ENCODE measurements at places on chromosomes 7 and 10. TPM values are rescaled to one million over a fixed set of nuclear protein-coding genes. Genes with fewer than 3 reads are reported as not detected.

The CARD11 gene
- total RNA-seq: 21.4 TPM

The FRMPD2 gene
- not detected for total RNA-seq

GRCh38 chr7:94975336-94975735 lies 67.9 kb downstream of the PPP1R9A start:
- no peak for DNase-seq

DNA sequence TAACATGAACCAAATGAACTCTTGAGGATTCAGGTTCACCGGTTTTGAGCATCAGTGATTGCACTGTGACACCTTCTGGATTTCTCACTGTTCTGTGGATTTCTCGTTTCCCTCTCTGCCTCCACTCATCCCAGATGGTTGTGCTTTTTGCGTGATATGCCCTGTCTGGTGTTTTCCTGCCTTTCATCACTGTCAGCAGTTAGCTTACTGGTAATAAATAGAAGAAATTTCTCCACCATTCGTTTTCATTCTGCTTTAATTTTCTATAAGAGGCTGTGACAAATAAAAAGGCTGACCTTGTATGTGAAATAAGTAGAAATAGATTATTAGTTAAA lies 16.2 kb downstream of the BPGM start:
- DNase-seq: no peak

DNA sequence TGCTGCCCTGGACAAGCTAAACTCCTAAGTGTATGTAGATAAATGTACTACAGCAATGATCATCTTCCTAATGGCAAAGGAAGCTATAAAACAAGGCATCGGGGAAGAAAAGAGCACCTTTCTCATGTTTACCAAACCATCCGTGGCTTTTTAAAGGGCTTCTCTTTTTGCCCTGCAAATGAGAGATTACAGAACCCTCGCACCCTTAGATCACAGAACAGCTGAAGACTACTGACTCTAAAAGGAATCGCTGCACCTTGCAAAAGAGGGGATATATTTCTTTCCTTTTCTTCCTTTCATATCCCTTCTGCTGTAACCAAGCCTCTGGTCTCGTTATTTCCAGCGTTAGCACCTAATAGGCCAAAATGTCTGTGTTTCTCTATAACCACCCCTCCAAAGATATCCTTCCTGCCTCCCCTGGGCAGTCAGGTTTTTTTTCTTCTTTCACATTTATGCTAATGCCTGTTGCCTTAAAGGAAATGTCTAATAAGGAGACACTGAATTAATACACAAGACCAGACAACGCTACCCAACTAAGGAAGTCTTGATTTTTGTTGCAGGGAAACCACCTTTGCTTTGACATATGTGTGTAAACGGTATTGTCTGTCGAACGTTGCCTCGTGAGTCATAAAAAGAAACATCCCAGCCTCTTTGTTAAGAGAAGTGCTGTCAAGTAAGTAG lies 10.5 kb downstream of the ST8SIA6 start:
- DNase-seq: no peak

GRCh38 chr7:50185951-50186682 lies 93.1 kb upstream of the ZPBP start:
- no peak for DNase-seq

The ELFN1 gene
- 16.0 TPM for total RNA-seq

DNA sequence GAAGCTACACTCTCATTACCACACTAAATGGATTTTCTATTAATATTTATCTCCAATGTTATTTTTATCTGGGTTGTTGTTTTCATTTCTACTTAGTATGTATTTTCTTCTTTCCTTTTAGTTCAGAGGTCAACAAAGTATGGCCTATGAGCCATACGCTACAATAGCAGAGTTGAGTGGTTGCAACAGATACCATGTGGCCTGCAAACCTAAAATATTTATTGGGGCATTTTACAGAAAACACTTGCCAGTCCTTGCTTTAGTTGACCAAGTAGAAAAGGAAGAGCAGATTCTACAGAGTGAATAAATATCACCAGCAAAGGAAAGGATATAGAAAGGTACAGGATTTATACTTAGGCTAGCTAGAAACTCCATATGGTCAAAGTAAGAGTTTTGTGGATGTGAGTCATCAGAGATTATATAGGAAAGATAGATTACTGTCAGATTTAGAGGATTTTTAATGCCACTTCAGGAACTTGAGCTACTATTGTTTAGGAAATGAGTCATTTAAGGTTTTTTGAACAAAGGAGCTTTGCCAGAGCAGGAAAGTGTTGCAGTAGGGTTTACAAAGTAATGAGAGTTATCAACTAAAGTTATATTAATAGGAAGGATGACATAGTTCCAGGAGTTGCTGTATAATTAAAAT lies 323.3 kb upstream of the KAT6B start:
- DNase-seq: no peak

GRCh38 chr7:48691788-48692187 lies 232.6 kb upstream of the CDC14C start:
- no peak for DNase-seq

DNA sequence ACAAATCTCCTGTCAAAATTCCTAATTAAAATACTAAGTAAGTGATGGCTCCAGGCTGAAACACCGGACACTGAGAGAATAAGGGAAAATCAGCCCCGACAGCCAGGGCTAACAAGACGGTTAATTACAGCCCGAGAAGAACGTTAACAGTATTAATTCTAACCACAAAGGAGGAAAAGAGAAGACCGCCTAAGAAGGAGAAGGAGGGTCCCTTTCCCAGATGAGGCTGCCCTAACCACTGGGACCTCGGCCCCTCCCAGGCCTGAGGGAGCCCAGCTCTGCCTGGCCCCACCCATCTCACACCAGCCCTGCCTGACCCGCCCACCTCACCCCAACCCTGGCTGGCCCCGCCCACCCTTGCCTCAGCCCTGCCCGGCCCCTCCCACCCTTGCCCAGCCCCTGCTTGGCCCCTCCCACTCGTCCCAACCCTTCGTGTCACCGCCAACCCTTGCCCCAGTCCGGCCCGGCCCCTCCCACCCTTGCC lies 51.3 kb downstream of the PWWP2B start:
- peak; percentile 98 for DNase-seq

DNA sequence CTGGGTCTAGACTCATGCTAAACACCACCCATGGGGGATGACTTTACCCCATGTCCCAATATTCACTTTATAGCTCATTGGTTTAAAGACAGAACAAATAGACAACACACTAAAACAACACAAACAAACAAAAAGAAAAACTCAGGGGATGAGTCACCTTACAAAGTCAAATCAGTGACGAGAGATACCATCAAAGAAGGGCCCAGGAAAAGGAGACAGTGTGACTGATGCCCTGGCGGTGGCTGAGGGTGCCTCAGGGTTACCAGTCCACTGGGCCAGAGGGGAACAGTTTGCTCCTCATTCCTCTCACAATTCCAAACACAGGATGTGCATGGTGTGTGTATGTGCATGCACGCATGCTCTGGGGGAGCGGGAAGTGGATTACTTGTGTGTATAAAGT lies 171.3 kb upstream of the PRKCQ start:
- DNase-seq: no peak

DNA sequence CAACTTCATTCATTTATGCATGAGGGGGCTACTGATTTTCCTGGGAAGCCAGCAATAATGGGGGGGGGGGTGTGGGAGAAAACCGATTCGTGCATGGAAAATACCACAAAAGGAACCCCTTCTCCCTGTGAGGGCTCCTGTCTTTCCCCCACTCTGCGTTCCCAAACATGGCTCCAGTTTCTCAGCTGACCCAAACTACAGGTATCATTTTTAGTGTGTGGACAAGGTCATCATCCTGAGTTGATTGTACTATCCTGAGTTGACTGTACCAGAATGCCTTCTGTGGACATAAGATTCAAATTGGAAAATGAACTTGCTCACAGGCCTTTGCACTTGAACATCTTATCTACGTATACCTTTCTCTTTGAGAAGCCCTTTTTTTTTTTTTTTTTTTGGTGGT lies 49.9 kb downstream of the ZRANB1 start:
- DNase-seq: no peak

DNA sequence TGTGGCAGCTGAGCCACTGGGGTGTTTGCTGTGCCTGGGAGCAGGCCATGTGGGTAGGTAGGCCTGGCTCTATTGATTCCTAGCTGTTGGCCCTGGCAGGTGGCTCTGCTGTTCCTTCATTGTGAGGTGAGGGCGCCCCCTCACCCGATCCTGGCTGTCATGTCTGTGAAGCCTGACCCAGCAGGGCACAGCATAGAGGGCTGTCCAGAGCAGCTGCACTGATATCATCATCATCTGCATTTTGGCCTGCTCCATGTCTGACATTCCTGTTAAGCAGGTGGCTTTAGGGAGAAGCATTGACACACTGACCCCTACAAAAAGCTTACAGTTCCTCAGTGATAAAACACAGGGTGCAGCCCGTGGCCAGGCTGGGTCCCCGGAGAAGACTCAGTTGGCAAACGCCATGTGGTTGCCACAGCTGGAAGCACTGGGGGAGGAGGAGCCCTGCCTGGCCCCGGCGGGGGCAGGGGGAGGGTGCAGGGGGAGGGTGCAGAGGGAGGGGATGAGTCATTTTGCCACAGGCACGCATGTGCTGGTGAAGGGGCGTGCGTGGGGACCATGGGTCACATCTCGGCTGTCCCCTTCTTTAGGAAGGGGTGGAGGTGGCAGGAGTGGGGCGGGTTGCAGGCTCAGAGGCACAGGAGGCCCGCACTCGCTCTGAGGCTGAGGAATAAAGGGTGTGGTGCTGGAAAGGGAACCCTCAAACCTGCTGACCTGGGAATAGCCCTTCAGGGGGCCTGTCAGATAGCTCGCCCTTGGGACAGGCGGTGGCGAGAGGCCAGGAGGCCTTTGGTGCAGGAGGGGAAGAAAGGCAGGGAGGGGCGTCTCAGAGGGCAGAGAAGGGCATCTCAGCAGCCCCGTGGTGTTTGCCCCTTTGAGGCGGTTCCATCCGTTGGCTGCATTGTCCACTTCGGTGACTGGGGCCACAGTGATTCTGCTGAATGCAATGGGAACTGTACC lies 31.6 kb downstream of the IKZF1 start:
- peak; percentile 40 for DNase-seq

- no peak for DNase-seq
Observed at GRCh38 chr7:105016709-105017656, 3.0 kb downstream of the KMT2E start.

DNA sequence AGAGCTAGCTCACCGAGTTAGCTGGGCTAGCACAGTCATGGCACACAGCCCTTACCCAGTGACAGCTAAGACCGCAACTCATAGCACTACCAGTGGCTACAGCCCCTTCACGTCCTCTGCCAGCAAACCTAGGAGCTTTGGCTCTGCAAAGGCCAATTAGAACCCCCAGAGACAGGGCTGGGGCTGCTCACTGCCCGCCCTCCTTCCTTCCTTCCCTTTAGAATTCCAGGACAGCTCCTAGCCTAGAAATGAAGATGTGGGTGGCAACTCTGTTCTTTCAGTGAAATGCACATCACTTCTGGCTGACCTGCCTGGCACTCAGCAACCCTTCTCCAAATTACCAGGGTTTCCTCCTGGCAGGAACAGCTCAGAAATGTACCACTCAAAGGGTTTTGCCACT lies 99.9 kb downstream of the FAM53B start:
- DNase-seq: no peak

The VSTM4 gene
- total RNA-seq: 0.31 TPM

Measured in H7 (cell line).